Activated CD4-positive, alpha-beta T cell treated with anti-CD3 and anti-CD28 coated beads, Interleukin-2, amount 10 ng/mL, durations not matched to agents 7 days and 5 days (primary cell): ENCODE measurements at places on chromosomes 5 and 9.

- no peak overlapping the region for H3K4me3 ChIP-seq
- no peaks in the 10 kb centered on the region for H3K4me1 ChIP-seq
- DNase-seq = no peak
- no peaks in the 10 kb centered on the region for H3K36me3 ChIP-seq
Measured at GRCh38 chr5:151569132-151570046, 21.7 kb downstream of the FAT2 start.

GRCh38 chr5:139850423-139851016 lies 54.9 kb downstream of the PSD2 start:
- peaks cover 6% of the 10 kb centered on the region for H3K4me1 ChIP-seq
- peaks cover 28% of the 10 kb centered on the region for H3K27me3 ChIP-seq
- no peak for DNase-seq

DNA sequence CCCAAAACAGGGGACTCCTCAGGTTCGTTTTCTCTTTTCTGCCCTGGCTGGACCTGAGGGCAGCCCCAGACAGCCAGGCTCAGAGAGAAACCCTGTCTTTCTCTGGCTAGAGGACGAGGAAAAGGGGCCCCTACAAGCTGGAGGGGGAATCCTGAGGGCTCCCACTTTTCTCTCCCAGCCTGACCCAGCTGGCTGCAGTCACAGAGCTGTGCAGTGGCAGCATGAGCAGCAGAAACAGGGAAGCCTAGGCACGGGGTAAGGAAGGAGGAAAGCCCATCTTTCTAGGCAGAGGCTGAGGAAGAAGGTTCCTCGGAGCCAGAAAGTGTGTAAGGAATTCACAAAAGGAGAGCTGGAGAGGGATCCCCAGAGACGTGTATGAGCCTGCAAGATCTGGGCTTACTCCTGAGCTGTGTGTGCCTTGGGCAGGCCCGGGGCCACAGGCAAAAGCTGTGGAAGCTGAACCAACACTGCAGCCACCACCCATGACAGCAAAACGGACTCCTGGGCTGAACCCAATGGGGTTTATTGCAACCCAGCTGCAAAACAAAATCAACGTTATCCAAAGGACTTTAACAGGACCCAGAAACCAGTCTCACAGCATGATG lies 16.2 kb downstream of the CAMSAP1 start:
- H3K27ac ChIP-seq = no peak overlapping the region
- H3K36me3 ChIP-seq = peaks cover 4% of the 10 kb centered on the region

GRCh38 chr5:135405082-135405481 lies 6.1 kb upstream of the MACROH2A1 start:
- H3K27me3 ChIP-seq = peaks cover 29% of the 10 kb centered on the region
- H3K27ac ChIP-seq = no peak overlapping the region
- DNase-seq = no peak
- H3K4me3 ChIP-seq = no peak overlapping the region
- no peaks in the 10 kb centered on the region for H3K36me3 ChIP-seq
- peaks cover 7% of the 10 kb centered on the region for H3K4me1 ChIP-seq

DNA sequence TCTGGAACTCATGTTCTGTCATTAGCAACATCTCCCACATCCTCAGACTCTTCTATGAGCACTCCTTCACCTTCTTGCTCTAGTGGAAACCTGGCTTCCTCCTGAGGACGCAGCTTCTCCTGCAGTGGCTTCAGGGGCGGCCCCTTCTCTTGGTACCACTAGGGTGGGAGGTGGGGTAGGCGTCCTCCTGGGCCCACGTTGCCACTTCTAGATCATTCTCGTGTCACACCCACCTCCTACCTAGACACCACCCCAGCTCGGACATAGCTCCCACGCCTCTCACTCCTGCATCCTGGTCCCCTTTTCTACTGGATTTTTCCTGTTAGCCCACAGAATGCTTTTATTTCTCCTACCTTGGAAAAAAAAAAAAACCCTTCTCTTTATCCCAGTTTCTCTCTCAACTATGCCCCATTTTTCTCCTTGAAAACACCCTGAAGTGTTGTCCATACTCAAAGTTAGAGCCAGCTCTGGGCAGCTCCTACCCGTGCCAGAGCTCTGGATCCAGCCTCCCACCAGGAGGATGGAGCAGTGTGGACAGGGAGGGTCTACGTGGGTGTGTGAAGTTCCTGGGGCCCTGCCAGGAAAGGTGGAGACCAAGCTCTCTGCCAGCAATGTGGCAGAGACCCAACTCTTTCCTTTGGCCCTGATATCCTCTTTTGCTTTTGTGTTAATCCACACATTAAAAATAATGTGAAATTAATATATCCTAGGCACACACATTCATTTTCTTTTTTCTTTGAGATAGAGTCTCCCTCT lies 179.2 kb downstream of the HSPA4 start:
- H3K4me1 ChIP-seq = peaks cover 6% of the 10 kb centered on the region
- H3K27me3 ChIP-seq = peaks cover 8% of the 10 kb centered on the region
- H3K4me3 ChIP-seq = no peak overlapping the region
- H3K27ac ChIP-seq = no peak overlapping the region
- H3K36me3 ChIP-seq = no peaks in the 10 kb centered on the region

DNA sequence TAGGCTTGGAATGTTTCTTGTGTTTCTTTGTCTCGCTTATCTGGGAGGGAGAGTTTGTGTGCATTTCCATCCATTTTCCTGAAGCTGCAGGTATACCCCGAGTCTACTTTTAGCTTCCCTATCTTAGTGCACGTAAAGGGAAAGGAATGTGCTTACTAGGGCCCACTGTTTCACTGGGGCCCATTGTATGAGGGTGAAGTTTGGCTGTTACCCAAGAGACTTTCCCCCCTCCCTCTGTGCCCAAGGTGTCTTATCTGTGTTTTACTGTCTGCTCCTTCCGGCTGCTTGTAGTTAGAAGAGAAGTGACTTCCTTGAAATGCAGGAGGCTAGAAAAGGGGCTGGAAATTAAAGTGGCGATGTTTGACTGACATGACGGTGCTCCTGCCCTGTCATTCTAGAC lies 12.1 kb upstream of the BTNL3 start:
- no peak overlapping the region for H3K4me3 ChIP-seq
- peaks cover 2% of the 10 kb centered on the region for H3K27me3 ChIP-seq
- peak overlapping the region; percentile 77 for H3K27ac ChIP-seq
- H3K4me1 ChIP-seq = peaks cover 9% of the 10 kb centered on the region
- DNase-seq = peak; percentile 11

- DNase-seq = no peak
- H3K4me1 ChIP-seq = no peaks in the 10 kb centered on the region
- no peaks in the 10 kb centered on the region for H3K27me3 ChIP-seq
Measured at GRCh38 chr9:14417237-14417636, 103.3 kb upstream of the NFIB start.

DNA sequence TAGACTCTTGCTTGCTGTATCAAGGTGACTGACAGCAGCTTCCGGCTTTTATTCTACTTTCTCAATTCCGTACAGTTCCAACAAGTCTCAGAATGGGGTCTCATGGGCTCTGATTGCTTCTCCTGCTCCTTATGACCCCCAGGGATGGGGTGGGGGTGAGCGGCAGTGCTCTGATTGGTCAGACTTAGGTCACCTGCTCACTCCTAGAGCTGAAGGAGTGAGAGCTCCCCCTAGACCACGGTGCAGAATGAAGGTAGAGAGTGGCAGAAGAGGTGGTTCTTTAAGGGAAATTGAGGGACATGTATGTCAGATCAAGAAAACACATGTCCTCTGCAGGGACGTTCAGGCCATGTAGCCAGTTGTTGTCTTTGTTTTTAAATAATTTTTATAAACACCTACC lies 115.2 kb downstream of the C9orf152 start:
- H3K4me3 ChIP-seq = no peak overlapping the region
- H3K4me1 ChIP-seq = peaks cover 27% of the 10 kb centered on the region
- H3K27ac ChIP-seq = no peak overlapping the region
- DNase-seq = no peak
- peaks cover 3% of the 10 kb centered on the region for H3K36me3 ChIP-seq

DNA sequence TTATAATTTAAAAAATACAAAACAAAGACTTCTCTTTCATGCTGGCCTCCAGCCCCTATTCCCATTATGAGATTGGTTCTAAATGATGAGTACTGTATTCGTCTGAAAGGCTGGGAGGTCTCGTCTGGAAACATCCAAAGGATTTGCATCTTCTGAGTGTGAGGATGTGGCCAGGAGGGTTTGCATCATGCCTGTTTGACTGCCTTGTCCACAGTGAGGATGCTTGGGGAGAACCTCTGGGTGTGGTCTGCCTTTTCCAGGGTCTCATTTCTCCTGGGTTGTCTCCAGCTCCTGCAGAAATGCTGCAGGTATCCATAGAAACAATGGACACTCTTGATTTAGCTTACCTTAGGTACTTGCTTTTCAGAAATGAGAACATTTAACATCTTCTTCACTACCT lies 26.4 kb upstream of the CXCL14 start:
- no peak for DNase-seq
- no peak overlapping the region for H3K27ac ChIP-seq
- peaks cover 6% of the 10 kb centered on the region for H3K27me3 ChIP-seq

DNA sequence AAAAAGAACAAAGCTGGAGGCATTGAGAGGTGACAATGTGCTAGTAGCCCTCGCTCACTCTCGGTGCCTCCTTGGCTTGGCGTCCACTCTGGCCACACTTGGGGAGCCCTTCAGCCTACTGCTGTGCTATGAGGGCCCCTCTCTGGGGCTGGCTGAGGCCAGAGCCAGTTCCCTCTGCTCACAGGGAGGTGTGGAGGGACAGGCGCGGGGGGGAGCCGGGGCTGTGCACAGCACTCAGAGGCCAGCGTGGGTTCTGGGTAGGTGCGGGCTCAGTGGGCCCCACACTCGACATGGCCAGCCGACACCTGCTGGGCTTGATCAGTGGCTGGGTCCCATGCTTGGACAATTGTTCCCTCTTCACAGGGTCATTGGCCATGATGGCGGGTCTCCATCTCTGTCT lies 202.5 kb upstream of the GRAMD2B start:
- DNase-seq = no peak
- H3K27me3 ChIP-seq = no peaks in the 10 kb centered on the region
- H3K4me1 ChIP-seq = no peaks in the 10 kb centered on the region
- H3K36me3 ChIP-seq = no peaks in the 10 kb centered on the region
- H3K4me3 ChIP-seq = no peak overlapping the region

GRCh38 chr5:2165203-2165602 lies 282.5 kb upstream of the IRX4 start:
- DNase-seq = no peak
- no peaks in the 10 kb centered on the region for H3K36me3 ChIP-seq
- no peak overlapping the region for H3K4me3 ChIP-seq
- no peaks in the 10 kb centered on the region for H3K4me1 ChIP-seq

DNA sequence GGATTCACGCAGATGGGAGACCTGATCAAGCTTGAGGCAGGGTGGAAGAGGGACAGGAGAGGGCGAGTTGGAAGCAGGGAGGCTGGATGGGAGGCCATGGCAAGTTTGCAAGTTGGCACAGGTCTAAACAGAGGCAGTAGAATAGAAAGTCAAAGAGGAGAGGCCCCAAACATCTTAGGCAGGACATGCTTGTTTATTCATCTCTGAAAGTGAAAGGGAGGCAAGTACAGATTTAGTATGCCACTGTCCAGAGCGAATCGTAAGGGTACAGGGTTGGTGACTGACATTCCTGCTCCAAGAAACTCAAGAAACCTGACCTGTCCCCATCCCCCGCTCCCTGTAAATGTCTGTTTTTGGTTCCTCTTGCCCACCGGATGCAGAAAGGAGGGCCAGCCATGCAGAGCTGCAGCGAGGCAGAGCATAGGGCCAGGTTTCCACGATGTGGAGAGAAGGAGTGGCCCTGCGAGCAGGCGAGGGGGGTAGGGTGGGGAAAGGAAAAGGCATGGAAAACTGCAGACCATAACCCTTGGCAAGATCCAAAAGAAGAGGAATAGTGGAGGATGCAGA lies 96.2 kb upstream of the BOD1 start:
- H3K27ac ChIP-seq = no peak overlapping the region
- H3K27me3 ChIP-seq = no peaks in the 10 kb centered on the region
- no peak for DNase-seq
- no peaks in the 10 kb centered on the region for H3K36me3 ChIP-seq
- no peak overlapping the region for H3K4me3 ChIP-seq

- H3K4me1 ChIP-seq = no peaks in the 10 kb centered on the region
- DNase-seq = no peak
- no peak overlapping the region for H3K4me3 ChIP-seq
- H3K27ac ChIP-seq = no peak overlapping the region
- H3K36me3 ChIP-seq = no peaks in the 10 kb centered on the region
Measured at GRCh38 chr5:27392716-27393115, 354.3 kb upstream of the CDH9 start.

DNA sequence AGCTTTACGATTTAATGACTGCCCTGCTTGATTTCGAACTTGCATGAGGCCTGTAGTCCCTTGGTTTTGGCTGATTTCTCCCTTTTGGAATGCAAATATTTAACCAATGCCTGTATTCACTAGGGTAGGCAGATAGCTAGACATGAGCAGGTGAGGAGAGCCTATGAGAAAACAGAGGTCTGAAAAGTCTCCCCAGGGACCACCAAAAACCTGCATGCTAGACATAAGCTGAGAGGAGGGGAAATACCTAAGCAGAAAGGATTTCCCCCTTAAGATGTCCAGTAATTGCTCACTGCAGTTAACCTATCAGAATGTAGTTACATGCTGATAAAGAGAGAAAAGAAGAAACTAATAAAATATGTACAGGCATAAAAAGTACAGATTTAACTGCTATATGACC lies 667.4 kb upstream of the SEMA6A start:
- no peaks in the 10 kb centered on the region for H3K4me1 ChIP-seq
- no peaks in the 10 kb centered on the region for H3K36me3 ChIP-seq
- H3K27ac ChIP-seq = no peak overlapping the region
- H3K4me3 ChIP-seq = no peak overlapping the region
- DNase-seq = no peak

- peaks cover 3% of the 10 kb centered on the region for H3K27me3 ChIP-seq
- H3K36me3 ChIP-seq = no peaks in the 10 kb centered on the region
- H3K4me1 ChIP-seq = no peaks in the 10 kb centered on the region
- no peak overlapping the region for H3K4me3 ChIP-seq
- H3K27ac ChIP-seq = no peak overlapping the region
Measured at GRCh38 chr5:112279082-112279481, 140.0 kb downstream of the EPB41L4A start.

DNA sequence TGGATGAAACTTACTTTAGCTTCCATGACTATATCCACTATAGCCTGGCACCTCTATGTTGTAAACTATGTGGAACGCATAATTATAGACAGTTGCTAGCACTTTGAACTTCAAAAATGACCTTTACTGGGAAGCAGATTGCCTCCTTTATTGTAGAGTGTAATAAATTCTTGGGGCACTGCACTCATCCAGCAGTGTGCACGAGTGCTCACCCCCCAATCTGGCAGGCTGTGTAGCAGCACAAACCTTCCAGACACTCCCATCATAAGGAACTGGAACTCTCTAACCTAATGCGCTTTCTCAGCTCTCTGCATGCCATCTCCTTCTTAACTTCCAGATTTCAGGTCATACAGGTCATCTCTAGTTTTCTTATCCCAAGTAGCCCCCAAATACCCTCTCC lies 1.5 kb upstream of the PDE6A start:
- no peak overlapping the region for H3K4me3 ChIP-seq
- H3K27ac ChIP-seq = no peak overlapping the region
- no peak for DNase-seq
- peaks cover 4% of the 10 kb centered on the region for H3K27me3 ChIP-seq
- H3K4me1 ChIP-seq = no peaks in the 10 kb centered on the region
- no peaks in the 10 kb centered on the region for H3K36me3 ChIP-seq

GRCh38 chr5:181170237-181170825 lies 22.9 kb downstream of the OR2V2 start:
- no peak for DNase-seq
- peak overlapping the region; percentile 50 for H3K4me3 ChIP-seq
- peaks cover 39% of the 10 kb centered on the region for H3K27me3 ChIP-seq
- H3K4me1 ChIP-seq = peaks cover 76% of the 10 kb centered on the region
- peaks cover 2% of the 10 kb centered on the region for H3K36me3 ChIP-seq
